ENCODE measurements at places on chromosomes 12 and 14.

- no peaks in the 10 kb centered on the region for H3K4me1 ChIP-seq
- DNase-seq, result no peak
- H3K27me3 ChIP-seq, result no peaks in the 10 kb centered on the region
Measured at GRCh38 chr12:12278899-12279298, 12.1 kb upstream of the LRP6 start.

DNA sequence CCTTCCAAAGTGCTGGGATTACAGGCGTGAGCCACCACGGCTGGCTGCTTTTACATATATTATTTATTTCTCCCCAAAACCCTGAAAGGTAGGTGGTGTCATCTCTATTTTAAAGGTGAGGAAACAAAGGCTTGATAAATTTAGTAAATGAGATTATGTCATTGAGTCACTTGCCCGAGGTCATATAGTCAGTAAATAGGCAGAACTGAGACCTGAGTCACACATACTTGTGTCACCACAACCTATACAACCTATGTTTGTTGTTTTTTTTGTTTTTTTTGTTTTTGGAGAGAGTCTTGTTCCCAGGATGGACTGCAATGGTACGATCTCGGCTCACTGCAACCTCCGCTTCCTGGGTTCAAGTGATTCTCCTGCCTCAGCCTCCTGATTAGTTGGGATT lies 12.8 kb downstream of the TSFM start:
- DNase-seq, result no peak
- no peaks in the 10 kb centered on the region for H3K27me3 ChIP-seq
- H3K27ac ChIP-seq, result no peak overlapping the region

GRCh38 chr12:99476956-99477355 lies 170.6 kb upstream of the GARIN6 start:
- no peak for DNase-seq
- no peaks in the 10 kb centered on the region for H3K36me3 ChIP-seq
- no peak overlapping the region for H3K27ac ChIP-seq
- H3K4me1 ChIP-seq, result no peaks in the 10 kb centered on the region
- no peaks in the 10 kb centered on the region for H3K27me3 ChIP-seq

DNA sequence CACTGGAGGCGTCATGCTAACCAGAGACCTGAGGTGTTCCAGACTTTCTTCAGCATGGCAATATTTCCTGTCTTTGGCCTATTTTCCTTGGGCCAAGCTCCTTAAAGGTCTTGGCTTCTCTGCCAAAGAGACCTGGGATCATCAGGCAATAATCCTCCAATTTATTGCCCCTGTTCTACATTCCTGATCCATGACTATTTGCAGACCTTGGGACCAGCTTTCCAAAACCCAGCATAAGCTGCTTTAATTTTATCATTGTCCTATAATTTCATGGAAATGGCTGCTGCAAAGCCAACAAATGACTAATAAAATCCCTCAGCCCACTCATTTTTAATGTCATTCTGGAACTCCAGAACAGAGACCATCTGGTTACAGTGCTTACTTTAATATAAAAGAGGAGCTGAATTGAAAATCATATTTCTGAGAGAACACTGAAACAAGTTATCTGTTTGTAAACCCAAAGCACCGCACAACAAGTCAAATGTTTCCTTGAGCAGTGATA lies 166.9 kb upstream of the BTG1 start:
- no peak overlapping the region for H3K4me3 ChIP-seq
- H3K4me1 ChIP-seq, result no peaks in the 10 kb centered on the region
- DNase-seq, result no peak

- no peaks in the 10 kb centered on the region for H3K36me3 ChIP-seq
- H3K4me3 ChIP-seq, result peak overlapping the region; percentile 76
- no peaks in the 10 kb centered on the region for H3K4me1 ChIP-seq
- H3K27ac ChIP-seq, result peak overlapping the region; percentile 61
Measured at GRCh38 chr14:88791629-88792472, 902 bp downstream of the EML5 start.

GRCh38 chr12:120015313-120015712 lies 26.3 kb downstream of the BICDL1 start:
- H3K4me3 ChIP-seq, result no peak overlapping the region
- no peaks in the 10 kb centered on the region for H3K27me3 ChIP-seq
- H3K27ac ChIP-seq, result no peak overlapping the region
- DNase-seq, result no peak
- H3K4me1 ChIP-seq, result no peaks in the 10 kb centered on the region
- H3K36me3 ChIP-seq, result no peaks in the 10 kb centered on the region

- no peak for DNase-seq
- peaks cover 21% of the 10 kb centered on the region for H3K4me1 ChIP-seq
- no peaks in the 10 kb centered on the region for H3K27me3 ChIP-seq
- no peaks in the 10 kb centered on the region for H3K36me3 ChIP-seq
- no peak overlapping the region for H3K27ac ChIP-seq
- no peak overlapping the region for H3K4me3 ChIP-seq
Measured at GRCh38 chr12:124125203-124125871, 152.3 kb downstream of the ZNF664 start.

GRCh38 chr12:71838231-71838630 lies 1.3 kb upstream of the TBC1D15 start:
- peaks cover 29% of the 10 kb centered on the region for H3K4me1 ChIP-seq
- H3K27ac ChIP-seq, result no peak overlapping the region
- H3K27me3 ChIP-seq, result no peaks in the 10 kb centered on the region
- H3K36me3 ChIP-seq, result no peaks in the 10 kb centered on the region

- no peak overlapping the region for H3K4me3 ChIP-seq
- no peaks in the 10 kb centered on the region for H3K36me3 ChIP-seq
- no peak for DNase-seq
- no peak overlapping the region for H3K27ac ChIP-seq
Measured at GRCh38 chr14:94646481-94646880, 34.3 kb downstream of the SERPINA3 start.

GRCh38 chr14:52059649-52060048 lies 9.2 kb downstream of the NID2 start:
- no peak for DNase-seq
- no peaks in the 10 kb centered on the region for H3K27me3 ChIP-seq
- no peaks in the 10 kb centered on the region for H3K36me3 ChIP-seq
- no peak overlapping the region for H3K4me3 ChIP-seq

GRCh38 chr14:69328765-69329164 lies 68.8 kb downstream of the GALNT16 start:
- H3K4me1 ChIP-seq, result no peaks in the 10 kb centered on the region
- H3K27ac ChIP-seq, result no peak overlapping the region
- no peak overlapping the region for H3K4me3 ChIP-seq
- DNase-seq, result no peak
- H3K36me3 ChIP-seq, result no peaks in the 10 kb centered on the region
- no peaks in the 10 kb centered on the region for H3K27me3 ChIP-seq

GRCh38 chr14:43172899-43173548 lies 1334.1 kb downstream of the FSCB start:
- no peak overlapping the region for H3K4me3 ChIP-seq
- no peaks in the 10 kb centered on the region for H3K4me1 ChIP-seq
- no peaks in the 10 kb centered on the region for H3K36me3 ChIP-seq
- H3K27ac ChIP-seq, result no peak overlapping the region
- DNase-seq, result no peak

DNA sequence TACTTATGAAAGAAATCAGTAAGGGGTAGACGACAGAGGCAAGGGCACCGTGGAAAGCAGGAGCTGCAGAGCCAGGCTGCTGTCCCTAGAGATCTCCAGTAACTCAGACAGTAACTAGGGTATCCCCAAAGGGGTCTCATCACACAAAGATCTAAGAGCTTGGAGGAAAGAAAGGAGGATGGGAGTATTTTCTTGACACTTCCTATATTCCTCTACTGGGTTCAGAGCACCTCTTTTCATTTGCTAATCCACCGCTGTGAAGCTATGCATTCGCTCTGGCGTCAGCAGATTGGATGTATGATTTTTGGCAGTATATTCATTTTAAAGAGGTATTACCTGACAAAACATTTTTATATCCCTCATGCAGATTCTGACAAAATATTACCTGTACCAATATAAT lies 12.6 kb downstream of the USP44 start:
- no peaks in the 10 kb centered on the region for H3K27me3 ChIP-seq
- H3K27ac ChIP-seq, result no peak overlapping the region
- H3K4me1 ChIP-seq, result no peaks in the 10 kb centered on the region
- no peaks in the 10 kb centered on the region for H3K36me3 ChIP-seq

- no peaks in the 10 kb centered on the region for H3K4me1 ChIP-seq
- no peak for DNase-seq
- peaks cover 50% of the 10 kb centered on the region for H3K36me3 ChIP-seq
- H3K27ac ChIP-seq, result no peak overlapping the region
- H3K4me3 ChIP-seq, result no peak overlapping the region
Measured at GRCh38 chr12:54394281-54394719, 9.8 kb upstream of the ZNF385A start.

- no peak overlapping the region for H3K27ac ChIP-seq
- H3K4me3 ChIP-seq, result no peak overlapping the region
- DNase-seq, result no peak
- H3K4me1 ChIP-seq, result no peaks in the 10 kb centered on the region
Measured at GRCh38 chr14:43754838-43755237, 752.2 kb downstream of the FSCB start.

- no peak for DNase-seq
- peak within 1 kb of the TSS; percentile 78 for H3K27ac ChIP-seq
- H3K4me3 ChIP-seq, result peak within 1 kb of the TSS; percentile 62
- no peaks in the 10 kb centered on the region for H3K36me3 ChIP-seq
Measured at GRCh38 chr12:33439587-33440011, at the start of gene SYT10. TSS of gene SYT10 (minus strand) at chr12:33439819. CDS start at chr12:33439522, 297 bp downstream.

DNA sequence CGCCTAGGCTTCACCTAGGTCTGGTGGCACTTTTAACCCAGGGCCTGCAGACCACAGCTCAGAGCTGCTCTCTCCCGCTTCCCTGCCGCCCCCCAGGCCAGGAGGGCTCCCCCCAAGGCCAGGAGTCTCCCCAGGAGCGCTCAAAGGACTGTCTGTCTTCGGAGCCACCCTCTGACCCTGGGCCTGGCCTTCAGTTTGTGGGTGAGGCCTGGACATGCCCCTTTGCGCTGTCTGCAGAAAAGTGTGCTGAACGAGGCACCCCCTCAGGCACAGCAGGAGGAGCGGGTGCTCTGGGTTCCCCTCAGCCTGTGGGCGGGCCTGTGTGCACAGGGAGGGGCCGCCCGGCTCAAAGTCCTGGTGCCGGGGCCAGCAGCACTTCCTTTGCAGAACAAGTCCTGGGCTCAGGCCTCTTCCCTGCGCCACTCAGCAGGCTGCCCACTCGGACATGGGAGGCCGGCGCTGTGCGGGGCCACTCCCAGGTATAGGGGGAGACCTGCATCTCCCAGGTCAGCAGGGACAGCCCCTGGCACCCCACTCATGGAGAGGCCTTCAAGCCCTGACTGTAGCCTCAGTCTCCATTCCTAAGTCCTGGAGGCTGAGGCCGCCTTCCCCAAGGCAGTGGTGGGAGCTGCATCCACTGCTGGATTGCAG lies 14.3 kb downstream of the DEGS2 start:
- H3K27me3 ChIP-seq, result no peaks in the 10 kb centered on the region
- no peaks in the 10 kb centered on the region for H3K36me3 ChIP-seq
- H3K4me1 ChIP-seq, result peaks cover 30% of the 10 kb centered on the region
- no peak for DNase-seq
- H3K4me3 ChIP-seq, result no peak overlapping the region
- H3K27ac ChIP-seq, result no peak overlapping the region

GRCh38 chr12:2190896-2191533 lies 138.2 kb downstream of the CACNA1C start:
- H3K27me3 ChIP-seq, result no peaks in the 10 kb centered on the region
- H3K4me3 ChIP-seq, result no peak overlapping the region
- no peaks in the 10 kb centered on the region for H3K36me3 ChIP-seq
- no peak for DNase-seq
- no peak overlapping the region for H3K27ac ChIP-seq
- H3K4me1 ChIP-seq, result no peaks in the 10 kb centered on the region

DNA sequence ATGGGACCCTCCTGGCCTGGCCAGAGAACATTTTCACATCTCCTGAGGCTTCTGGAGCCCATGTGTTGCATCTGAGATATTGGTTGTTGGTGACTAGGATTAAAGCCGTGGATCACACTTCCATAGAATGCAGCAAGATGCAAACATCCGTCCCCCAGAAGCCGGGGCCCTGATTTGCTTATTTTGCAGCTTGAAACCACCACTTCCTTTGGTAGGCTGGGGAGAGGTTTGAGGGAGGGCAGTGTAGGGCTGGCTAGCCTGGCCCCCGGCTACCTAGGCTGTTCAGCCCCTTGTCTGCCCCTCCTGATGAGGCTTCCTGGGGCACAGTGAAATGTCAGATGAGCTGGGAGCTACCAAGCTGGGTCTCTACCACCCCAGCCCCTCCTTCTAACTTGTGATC lies 209.7 kb upstream of the PWP1 start:
- no peak for DNase-seq
- no peaks in the 10 kb centered on the region for H3K36me3 ChIP-seq
- no peaks in the 10 kb centered on the region for H3K4me1 ChIP-seq
- no peak overlapping the region for H3K27ac ChIP-seq
- H3K4me3 ChIP-seq, result no peak overlapping the region
- H3K27me3 ChIP-seq, result no peaks in the 10 kb centered on the region

DNA sequence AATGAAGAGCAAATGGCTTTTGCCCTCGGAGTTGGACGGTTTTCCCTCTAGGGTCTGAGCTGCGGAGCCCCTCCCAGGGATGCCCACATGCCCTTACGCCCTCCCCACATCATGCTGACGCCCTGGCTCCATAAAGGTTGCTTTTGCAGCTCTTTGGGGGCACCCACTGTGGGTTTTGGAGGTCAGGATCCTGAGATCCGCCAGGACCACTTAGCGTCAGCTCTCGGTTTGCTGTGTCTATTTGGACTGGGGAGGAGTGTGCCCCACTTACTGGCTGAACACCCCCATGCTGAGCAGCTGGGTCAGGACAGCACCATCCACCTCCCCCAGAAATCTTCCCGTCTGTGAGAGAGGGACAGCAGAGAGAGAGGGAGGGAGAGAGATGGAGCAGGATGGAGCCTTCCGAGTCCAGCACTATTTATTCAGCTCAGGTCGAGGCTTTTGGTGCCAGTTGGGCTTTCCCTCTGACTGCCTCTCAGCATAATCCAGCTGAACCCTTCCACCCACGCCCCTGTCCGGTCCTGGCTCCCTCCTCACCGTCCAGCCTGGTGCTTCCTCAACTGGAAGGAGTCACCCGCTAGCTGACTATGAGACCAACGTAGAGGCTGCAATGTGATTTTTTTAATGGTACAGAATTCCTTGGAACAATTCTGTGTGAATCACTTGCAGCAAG lies 18.9 kb upstream of the LRTM2 start:
- H3K4me1 ChIP-seq, result peaks cover 5% of the 10 kb centered on the region
- no peaks in the 10 kb centered on the region for H3K36me3 ChIP-seq
- no peak overlapping the region for H3K27ac ChIP-seq
- no peaks in the 10 kb centered on the region for H3K27me3 ChIP-seq

GRCh38 chr14:81260732-81261131 lies 40.0 kb upstream of the GTF2A1 start:
- no peaks in the 10 kb centered on the region for H3K4me1 ChIP-seq
- H3K27ac ChIP-seq, result no peak overlapping the region
- H3K36me3 ChIP-seq, result no peaks in the 10 kb centered on the region
- DNase-seq, result no peak

DNA sequence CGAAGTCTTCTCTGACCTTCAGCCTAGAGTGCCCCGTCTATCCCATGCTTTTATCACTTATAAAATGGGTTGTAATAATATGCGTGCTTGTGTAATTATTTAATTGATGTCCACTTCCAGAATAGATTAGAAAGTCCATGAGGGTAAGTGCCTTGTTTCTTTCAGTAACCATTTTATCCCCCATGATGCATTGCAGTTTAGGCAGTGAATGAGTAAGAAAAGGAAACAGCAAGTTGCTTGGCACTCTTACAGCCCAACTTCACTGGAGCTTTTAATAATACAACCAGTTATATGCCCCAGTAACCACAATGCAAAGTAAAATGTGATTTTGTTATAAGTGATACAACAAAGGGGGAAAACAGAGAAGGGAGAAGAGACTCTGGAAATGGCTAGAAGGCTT lies 287.3 kb downstream of the MED13L start:
- no peak for DNase-seq
- no peaks in the 10 kb centered on the region for H3K36me3 ChIP-seq
- no peak overlapping the region for H3K27ac ChIP-seq
- no peak overlapping the region for H3K4me3 ChIP-seq
- H3K4me1 ChIP-seq, result no peaks in the 10 kb centered on the region
- H3K27me3 ChIP-seq, result no peaks in the 10 kb centered on the region

All from tibial nerve (tissue), 4 donors.